ENCODE measurements at places on chromosomes 7 and 10.

- DNase-seq: no peak
Measured at GRCh38 chr7:115191526-115191925, 269.6 kb downstream of the MDFIC start.

- DNase-seq: no peak
Measured at GRCh38 chr7:983004-983615, at the start of gene CYP2W1. TSS of gene CYP2W1 (plus strand) at chr7:983181. CDS start at chr7:983212, 31 bp downstream.

GRCh38 chr7:47366211-47366610 is 215.7 kb downstream of the TNS3 start:
- no peak for DNase-seq

DNA sequence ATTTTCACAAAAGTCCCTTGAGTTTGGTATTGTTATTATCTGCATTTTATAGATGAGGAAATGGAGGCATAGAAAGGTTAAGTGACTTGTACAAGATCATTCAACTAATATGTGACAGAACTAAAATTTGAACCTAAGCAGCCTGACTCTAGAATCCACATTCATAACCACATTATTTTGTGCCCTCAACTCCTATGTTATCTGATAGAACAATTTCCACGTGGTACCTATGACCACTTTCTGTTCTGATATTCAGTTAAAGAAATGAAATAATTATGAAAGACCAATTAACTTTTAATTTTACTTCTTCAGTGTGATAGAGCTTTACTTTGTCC is 17.5 kb downstream of the BCAP29 start:
- no peak for DNase-seq

DNA sequence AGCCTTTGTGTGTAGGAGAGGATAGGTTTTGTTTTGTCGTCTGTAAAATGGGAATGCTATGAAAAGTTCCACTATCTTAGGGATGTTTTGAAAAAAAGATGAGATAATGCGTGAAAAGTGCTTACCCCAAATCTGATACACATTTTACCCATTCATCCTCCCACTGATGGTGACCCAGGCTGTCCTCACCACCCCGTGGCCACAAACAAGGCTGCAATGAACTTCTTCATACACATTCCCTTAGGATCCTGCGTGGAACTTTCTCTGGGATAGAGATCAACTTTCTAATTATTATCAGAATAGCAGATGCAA is 399 bp upstream of the OGDHL start:
- DNase-seq: no peak
